ENCODE measurements at places on chromosomes 16 and 17.

DNA sequence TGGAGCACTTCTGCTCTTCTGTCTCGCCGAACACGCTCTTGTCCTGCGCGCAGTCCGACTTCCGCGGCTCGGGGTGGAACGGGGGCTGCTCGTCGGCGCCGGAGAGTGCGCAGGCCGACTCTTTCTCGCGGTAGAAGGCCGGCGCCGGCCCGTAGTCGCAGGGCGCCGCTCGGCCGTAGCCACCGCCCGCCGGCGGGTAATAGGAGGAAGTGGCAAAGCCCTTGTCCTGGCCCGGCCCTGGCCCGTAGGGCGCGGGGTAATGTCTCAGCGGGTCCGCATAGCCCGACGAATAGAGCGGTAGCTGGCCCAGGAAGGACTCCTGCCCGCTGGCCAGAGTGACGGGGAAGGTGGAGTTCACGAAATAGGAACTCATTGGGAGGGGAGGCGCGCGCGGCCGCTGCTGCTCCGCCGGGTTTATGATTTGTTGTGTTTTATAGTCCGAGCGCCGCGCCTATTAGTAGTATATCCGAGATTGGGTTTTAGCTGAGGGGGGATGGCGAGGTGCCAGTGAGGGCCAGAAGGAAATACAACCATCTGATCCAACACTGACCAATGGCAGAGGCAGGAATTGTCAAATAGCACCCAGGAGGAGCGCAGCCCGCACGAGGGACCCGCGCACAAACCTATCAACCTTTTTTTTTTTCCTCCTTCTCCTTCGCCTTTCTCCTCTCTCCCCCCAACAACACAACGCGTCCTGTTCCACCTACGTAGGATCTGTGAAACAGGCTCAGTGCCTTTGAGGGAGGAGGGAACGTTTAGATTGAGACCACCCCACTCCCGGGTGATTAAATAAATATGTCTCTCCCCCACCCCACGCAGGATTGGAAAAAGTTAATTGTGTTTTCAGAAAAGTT, 4.4 kb upstream of the HOXB5 start:
- no peak for DNase-seq

- DNase-seq: no peak
Measured at GRCh38 chr16:55133654-55134053, 190.3 kb upstream of the IRX6 start.

GRCh38 chr17:71486261-71486660, 634.6 kb upstream of the SOX9 start:
- DNase-seq: no peak

DNA sequence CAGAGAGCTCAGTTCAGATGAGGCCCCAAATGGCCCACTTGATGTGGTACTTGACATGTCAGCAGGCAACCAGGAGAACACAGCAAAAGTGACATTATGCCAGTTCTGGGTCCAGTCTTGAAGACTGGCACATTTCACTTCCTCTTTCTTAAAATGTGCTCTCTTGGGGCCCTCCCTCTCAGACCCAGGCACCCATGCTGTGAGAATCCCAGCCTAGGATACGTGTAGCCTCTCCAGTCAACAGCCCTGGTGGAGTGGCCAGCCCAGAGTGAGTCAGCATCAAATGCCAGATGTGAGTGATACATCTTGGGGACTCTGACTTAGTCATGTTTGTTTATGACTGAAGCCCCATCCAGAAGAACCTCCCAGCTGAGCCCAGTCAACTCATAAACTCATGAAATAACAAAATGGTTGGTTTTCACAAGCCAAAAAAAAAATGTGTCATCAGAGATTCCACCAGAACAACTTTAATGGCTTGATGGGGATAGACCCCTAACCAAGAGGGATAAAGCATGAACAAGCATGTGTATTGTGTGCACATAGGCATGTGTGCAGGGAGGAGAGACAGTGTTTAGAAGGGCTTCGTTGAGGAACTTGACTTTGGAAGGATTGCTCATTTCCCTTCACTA, 82.5 kb upstream of the TNRC6C start:
- DNase-seq: no peak

DNA sequence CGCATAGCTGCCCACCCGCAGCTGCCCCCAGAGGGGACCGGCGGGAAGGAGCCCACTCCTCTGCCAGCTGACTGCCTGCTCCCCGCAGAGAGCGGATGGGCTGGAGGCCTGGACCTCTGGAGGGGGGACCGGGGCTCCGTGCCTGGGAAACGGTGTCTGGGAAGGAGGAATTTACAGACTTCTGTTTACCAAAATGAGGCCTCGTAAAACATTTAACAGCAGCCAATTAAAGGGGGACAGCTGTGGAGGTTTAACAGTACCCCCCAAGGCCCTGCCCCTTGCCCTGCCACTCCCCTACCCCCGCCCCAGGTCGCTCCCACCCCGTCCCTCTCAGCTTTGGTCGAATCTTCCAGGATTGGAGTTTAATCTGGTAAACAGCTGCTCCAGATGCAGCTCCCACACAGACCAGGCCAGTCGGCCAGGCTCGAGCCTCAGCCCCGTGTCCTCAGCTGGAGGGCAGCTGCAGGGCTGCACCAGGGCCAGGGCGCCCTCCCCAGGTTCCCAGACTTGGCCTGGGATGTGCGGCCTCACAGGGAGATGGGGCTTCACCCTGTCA, 41.1 kb downstream of the BAHCC1 start:
- DNase-seq: no peak

DNA sequence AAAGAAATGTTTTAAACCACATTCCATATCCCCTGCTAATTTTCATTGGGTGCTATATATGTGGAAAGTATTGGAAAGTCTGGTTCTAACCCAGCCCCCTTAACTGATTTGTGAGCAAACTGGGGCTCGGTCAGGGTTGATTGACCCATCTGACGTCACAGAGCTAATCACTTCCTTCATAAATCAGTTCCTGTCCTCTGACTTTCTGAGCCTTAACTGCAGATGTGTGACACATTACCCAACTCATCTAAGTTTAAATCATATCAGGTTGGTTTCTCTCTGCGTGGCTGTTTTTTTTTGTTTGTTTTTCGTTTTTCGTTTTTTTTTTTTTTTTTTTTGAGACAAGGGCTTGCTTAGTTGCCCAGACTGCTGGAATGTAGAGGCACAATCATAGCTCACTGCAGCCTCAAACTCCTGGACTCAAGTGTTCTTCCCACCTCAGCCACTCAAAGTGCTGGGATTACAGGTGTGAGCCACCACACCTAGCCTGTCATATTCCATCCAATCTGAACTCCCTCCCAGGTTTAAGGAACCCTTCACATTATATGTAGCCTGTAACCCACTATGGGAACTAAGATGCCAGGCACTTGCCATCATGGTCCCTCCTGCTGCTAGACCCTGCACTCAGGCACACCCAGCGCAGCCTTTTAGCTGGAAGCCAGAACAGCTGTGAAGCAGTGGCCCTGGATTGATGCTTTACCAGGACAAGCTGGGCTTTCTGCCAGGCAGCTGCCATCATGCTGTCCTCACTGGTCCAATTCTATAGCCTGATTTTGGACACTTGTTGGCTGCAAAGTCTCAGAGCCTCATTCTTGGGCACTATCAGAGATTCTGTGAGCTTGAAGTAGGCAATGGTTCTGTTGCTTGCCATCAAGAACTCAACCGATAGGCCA, 6.9 kb upstream of the BPTF start:
- no peak for DNase-seq

- DNase-seq: no peak
Measured at GRCh38 chr16:71338632-71339031, 19.9 kb upstream of the CALB2 start.

GRCh38 chr16:54936201-54936978, 5.7 kb downstream of the IRX5 start:
- DNase-seq: peak; percentile 73

DNA sequence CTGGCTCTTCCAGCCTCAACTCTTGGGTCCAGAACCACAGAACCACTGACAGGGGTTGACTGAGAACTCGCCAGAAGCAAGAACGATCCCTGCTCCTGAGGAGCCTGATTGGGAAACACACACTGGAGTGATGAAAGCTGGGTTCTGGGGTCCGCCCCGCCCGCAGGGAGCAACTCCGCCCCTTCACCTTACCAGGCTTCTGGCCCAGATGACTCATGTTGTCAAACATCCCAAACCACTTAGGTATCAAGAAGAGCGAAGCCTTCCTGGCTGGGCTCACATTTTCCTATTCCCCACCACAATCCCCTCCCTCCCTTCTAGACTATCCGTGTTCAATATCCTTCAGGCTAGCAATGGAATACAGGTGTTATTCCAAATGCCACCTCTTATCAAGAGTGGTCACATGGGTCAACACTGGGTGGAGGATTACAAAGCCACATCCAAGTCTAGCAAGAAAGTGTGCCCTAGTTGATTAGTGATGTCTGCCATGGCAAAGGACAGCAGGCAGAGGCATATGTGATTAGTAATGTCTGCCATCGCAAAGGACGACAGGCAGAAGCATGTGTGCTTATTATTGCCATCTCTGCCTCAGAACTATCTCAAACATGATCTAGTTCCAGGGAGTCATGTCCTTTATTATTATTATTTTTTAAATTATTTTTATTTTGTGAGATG, 70.5 kb downstream of the TIMM22 start:
- DNase-seq: no peak

GRCh38 chr17:62910277-62910676, 55.8 kb upstream of the TANC2 start:
- DNase-seq: no peak
